Fibroblast of lung (primary cell): ENCODE measurements at places on chromosomes 13 and 19. TPM values are rescaled to one million over a fixed set of nuclear protein-coding genes. Genes with fewer than 3 reads are reported as not detected.
A peak's percentile ranks its signal among the peaks of the same experiment; 100 is the strongest.

Gene TMEM238
- 0.26 and 0.33 TPM in 2 replicates for total RNA-seq

GRCh38 chr13:24267274-24267673 is 42.1 kb upstream of the C1QTNF9 start:
- H3K27me3 ChIP-seq = no peaks in the 10 kb centered on the region
- H3K4me1 ChIP-seq = peaks cover 6% of the 10 kb centered on the region
- DNase-seq = peak; percentile 6
- H3K36me3 ChIP-seq = no peaks in the 10 kb centered on the region
- H3K4me3 ChIP-seq = no peak overlapping the region

GRCh38 chr19:35755131-35755549 is 1.7 kb downstream of the HSPB6 start:
- H3K27ac ChIP-seq = peak overlapping the region; percentile 99
- H3K27me3 ChIP-seq = no peaks in the 10 kb centered on the region
- DNase-seq = no peak
- peaks cover 26% of the 10 kb centered on the region for H3K36me3 ChIP-seq
- peaks cover 17% of the 10 kb centered on the region for H3K4me1 ChIP-seq

GRCh38 chr19:54660964-54661363 is 1.8 kb upstream of the LILRB4 start:
- H3K4me3 ChIP-seq = no peak overlapping the region
- DNase-seq = no peak
- no peaks in the 10 kb centered on the region for H3K36me3 ChIP-seq
- H3K4me1 ChIP-seq = no peaks in the 10 kb centered on the region
- H3K27ac ChIP-seq = no peak overlapping the region

DNA sequence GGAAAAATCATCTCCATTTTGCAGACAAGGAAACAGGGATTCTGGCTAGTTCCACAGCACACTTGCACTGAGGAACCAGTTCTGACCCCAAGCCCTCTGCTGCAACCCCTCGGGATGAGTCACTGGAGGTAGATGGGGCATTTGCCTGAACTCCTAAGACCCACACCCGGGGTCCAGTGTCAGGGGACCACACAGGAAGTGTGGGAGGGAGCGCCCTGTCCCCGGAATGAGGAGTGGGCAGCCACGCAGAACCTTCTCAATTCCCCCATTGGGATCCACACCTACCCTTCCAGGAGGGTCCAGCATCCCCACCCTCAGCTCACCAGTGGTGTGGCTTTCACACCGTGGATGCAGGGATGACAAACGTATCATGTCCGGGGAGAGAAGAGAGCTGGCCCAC is 62.7 kb downstream of the TSHZ3 start:
- H3K27me3 ChIP-seq = no peaks in the 10 kb centered on the region
- peak overlapping the region; percentile 75 for H3K27ac ChIP-seq
- no peak overlapping the region for H3K4me3 ChIP-seq
- no peaks in the 10 kb centered on the region for H3K36me3 ChIP-seq
- peaks cover 5% of the 10 kb centered on the region for H3K4me1 ChIP-seq

DNA sequence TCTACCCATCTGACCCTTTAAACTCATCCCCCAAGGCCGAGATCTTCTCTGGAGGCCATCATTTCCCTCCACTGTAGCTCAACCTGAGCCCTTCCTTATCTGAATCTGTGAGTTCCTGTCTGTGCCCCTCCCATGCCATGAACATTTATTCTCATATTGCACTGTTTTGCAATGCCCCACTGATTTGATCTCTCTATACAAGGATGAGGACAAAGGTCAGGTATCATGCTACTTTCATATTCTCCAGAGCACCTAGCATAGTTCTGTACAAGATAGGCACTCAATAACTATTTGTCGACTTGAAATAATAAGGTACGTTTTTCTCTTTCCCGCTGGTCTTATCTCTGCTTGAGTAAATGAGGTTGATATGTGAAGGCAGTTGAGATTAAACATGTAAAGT is 135.5 kb downstream of the KLF5 start:
- no peaks in the 10 kb centered on the region for H3K27me3 ChIP-seq
- no peak overlapping the region for H3K27ac ChIP-seq
- no peaks in the 10 kb centered on the region for H3K36me3 ChIP-seq
- H3K4me1 ChIP-seq = no peaks in the 10 kb centered on the region

DNA sequence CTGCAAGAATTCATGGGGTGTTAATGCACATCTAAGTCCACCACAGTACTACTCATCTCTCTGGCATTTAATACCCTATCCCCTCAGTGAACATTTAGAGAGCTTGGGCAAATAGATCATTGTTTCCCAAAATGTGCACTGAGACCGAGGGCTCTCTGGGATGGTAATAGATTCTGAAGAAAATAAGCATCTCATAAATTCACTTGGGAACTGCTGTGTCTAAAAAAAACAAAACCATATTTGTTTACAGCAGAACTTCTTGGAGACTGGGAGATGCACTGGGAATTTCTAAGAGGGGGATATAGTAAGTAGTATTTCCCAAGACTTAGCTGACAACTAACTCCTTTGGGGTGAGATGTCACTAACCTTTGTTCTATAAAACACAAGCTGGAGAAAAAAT is 58.4 kb downstream of the ENOX1 start:
- H3K36me3 ChIP-seq = no peaks in the 10 kb centered on the region
- DNase-seq = no peak
- H3K4me3 ChIP-seq = no peak overlapping the region
- peaks cover 7% of the 10 kb centered on the region for H3K4me1 ChIP-seq

Gene ZSCAN4
- not detected in 2 replicates for total RNA-seq

GRCh38 chr13:45521297-45521696 is 56.6 kb downstream of the COG3 start:
- H3K27ac ChIP-seq = no peak overlapping the region
- peaks cover 9% of the 10 kb centered on the region for H3K36me3 ChIP-seq
- DNase-seq = peak; percentile 60
- peaks cover 3% of the 10 kb centered on the region for H3K4me1 ChIP-seq
- no peaks in the 10 kb centered on the region for H3K27me3 ChIP-seq

GRCh38 chr19:16612636-16613035 is 15.4 kb downstream of the MED26 start:
- DNase-seq = no peak
- peaks cover 6% of the 10 kb centered on the region for H3K4me1 ChIP-seq
- H3K4me3 ChIP-seq = no peak overlapping the region
- H3K27ac ChIP-seq = no peak overlapping the region

DNA sequence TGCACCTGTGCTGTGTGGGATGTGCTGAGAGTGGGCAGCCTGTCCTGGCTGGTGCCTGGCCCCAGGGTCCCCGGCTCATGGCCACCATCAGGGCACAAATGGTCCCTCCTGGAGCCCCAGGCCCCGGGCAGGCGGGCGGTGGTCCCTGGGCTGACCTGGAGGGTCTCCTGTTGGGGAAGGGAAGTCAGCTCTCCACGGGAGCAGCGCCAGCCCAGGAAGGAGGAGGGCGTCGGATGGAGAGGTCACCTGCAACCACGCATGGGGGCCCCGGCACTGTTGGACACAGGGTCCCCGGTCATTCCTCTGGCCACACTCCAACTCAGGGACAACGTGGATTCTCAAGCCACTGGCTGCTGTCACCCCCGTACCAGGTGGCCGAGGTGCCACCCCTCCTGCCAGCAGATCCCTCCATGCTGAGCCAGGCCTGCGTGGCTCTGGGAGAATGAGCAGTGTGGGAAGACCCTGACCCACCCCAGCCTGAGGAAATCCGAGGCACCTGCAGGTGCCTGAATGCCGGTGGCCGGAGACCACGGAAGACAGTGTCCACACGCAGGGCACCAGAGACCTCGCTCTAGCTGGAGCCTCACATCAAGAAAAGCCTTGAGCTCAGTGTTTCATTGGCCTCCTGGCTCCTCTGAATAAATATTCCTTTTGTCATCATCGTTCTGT is 13.5 kb downstream of the LMNB2 start:
- no peaks in the 10 kb centered on the region for H3K4me1 ChIP-seq
- no peak for DNase-seq
- H3K27ac ChIP-seq = no peak overlapping the region
- no peaks in the 10 kb centered on the region for H3K27me3 ChIP-seq

DNA sequence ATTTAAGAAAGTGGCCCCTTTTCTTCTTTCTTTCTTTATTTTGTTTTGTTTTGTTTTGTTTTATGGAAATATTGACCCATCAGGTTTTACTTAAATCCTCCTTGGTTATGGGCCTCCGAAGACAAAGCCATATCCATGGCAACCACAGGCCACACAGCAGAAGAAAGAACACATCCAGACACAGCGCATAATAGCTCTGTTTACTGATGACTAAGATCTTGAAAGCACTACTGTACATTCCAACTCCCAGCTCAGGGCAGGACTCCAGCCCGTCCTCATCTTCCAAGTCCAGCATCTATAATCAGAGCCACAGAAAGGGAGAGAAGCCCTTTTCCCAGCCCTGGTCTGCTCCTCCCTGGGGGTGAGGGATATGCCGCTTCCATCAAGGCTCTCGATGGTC is 84.3 kb downstream of the NUFIP1 start:
- peaks cover 2% of the 10 kb centered on the region for H3K27me3 ChIP-seq
- no peak overlapping the region for H3K4me3 ChIP-seq
- peak overlapping the region; percentile 88 for H3K27ac ChIP-seq

DNA sequence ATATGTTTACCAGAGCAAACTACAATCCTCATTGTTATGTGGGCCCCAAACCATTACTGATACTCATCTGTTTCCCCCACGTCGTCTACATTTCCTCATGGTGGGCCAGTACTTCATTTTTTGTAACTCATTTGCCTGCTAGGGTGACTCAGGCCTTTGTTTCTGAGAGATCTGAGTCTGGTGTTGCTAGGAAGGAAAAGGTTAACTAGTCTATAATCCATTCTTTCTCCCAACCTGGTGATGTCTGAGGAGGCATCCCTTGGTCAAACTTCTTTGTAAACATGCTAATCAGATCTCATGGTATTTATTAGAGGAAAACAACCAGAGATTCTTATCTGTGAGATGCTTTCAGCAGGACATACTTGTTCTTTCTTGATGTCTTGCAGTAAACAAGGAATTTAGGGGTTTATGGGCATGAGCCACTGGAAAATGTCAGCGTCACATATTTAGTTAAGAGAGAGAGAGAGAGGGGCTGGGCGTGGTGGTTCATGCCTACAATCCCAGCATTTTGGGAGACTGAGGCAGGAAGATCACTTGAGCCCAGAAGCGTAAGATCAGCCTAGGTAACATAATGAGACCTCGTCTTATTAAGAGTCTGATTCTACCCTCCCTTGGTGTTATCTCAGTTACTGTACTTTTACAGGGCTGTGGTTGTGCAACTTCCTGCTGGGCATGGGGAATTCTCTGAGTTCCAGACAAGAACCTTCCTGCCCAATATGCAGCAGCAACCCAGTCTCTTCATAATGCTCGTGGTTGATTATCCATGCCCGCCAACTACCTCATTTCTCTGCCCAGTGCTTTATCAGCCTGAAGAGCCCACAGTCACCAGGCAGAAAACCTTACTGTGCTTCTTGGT is 9.7 kb upstream of the DPRX start:
- no peak for DNase-seq
- no peaks in the 10 kb centered on the region for H3K4me1 ChIP-seq
- no peak overlapping the region for H3K4me3 ChIP-seq

DNA sequence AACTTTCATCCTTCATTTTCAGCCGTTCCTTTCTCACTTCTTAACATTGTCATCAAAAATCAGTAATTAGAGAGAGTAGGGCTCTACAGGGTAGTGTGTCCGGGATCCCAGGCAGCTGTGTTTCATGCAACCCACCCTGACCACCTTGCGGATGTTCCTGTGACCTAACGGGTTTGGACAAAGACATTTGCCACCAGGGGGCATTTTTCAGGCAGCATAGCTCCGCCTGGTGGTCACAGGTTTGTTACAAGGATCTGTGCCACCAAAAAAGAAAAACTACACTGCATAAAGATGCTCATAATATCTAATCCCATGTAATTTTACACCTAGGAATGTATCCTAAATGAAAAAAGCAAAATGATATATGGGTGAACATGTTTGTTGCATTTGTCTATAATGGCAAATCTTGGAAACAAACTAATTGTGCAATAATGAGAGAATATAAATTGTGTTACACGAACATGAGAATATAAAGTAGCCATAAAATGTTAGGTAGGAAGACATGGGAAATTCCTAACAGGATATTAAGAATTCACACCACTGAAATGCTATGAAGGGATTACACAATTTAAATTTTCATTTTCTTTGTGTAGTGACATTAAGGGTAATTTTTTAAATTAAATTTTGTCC is 123.0 kb downstream of the SLC7A1 start:
- peak; percentile 59 for DNase-seq
- no peak overlapping the region for H3K4me3 ChIP-seq
- H3K27ac ChIP-seq = no peak overlapping the region

Gene FOXO1
- 2.5 and 2.8 TPM in 2 replicates for total RNA-seq

DNA sequence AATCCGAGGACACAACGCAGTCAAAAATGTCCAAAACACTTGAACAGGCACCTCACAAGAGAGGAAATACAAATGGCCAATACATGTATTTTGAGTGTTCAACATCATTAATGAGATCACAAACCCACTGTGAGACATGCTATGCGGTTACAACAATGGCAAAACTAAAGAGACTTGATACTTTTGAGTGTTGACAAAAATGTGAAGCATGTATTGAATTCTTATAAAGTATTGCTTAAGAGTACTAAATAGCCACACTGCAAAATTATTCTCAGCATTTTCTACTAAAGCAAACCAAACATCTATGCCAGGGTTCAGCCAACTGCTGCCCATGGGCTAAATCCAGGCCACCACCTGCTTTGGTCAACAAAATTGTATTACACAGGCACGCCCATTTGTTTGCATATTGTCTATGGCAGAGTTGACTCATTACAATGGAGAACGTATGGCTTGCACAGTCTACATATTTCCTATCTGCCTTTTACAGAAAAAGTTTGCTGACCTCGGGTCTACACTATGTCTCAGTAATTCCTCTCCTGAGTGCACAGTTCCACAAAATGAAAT is 135.3 kb downstream of the B3GLCT start:
- no peak for DNase-seq
- no peak overlapping the region for H3K4me3 ChIP-seq
- H3K4me1 ChIP-seq = no peaks in the 10 kb centered on the region
- H3K27me3 ChIP-seq = no peaks in the 10 kb centered on the region
- no peak overlapping the region for H3K27ac ChIP-seq

Gene ADGRE3
- not detected in 2 replicates for total RNA-seq

GRCh38 chr19:44597131-44597491 is 16.3 kb upstream of the IGSF23 start:
- no peak overlapping the region for H3K27ac ChIP-seq
- peaks cover 5% of the 10 kb centered on the region for H3K4me1 ChIP-seq
- DNase-seq = no peak
- no peaks in the 10 kb centered on the region for H3K27me3 ChIP-seq
- no peak overlapping the region for H3K4me3 ChIP-seq

DNA sequence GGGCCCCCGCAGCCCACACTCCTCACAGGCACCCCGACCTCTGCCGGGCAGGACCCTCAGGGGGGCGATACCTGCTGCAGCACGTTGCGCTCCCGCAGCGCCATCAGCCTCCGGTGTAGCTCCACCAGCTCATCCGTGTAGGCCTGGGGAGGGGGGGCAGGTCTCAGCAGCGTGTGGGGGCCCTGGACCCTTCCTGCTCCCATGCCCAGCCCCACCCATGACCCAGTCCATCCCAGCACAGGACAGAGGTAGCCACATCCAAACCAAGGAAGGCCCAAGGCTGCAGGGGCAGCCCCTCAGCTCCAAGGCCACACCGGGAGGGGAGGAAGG is 66.5 kb downstream of the MLLT1 start:
- DNase-seq = no peak
- H3K4me3 ChIP-seq = no peak overlapping the region
- no peaks in the 10 kb centered on the region for H3K4me1 ChIP-seq
- H3K27ac ChIP-seq = no peak overlapping the region

- H3K4me1 ChIP-seq = no peaks in the 10 kb centered on the region
- DNase-seq = no peak
- H3K4me3 ChIP-seq = no peak overlapping the region
- no peaks in the 10 kb centered on the region for H3K36me3 ChIP-seq
- H3K27me3 ChIP-seq = no peaks in the 10 kb centered on the region
Measured at GRCh38 chr13:61463024-61463423, 47.4 kb upstream of the PCDH20 start.

Gene LRRC25
- total RNA-seq = 1.2 and 4.6 TPM in 2 replicates

GRCh38 chr13:41500511-41500910 is 43.2 kb downstream of the RGCC start:
- H3K27me3 ChIP-seq = no peaks in the 10 kb centered on the region
- H3K4me1 ChIP-seq = peaks cover 8% of the 10 kb centered on the region
- H3K4me3 ChIP-seq = no peak overlapping the region
- H3K36me3 ChIP-seq = no peaks in the 10 kb centered on the region
